ENCODE measurements at places on chromosomes 5 and 9.

DNA sequence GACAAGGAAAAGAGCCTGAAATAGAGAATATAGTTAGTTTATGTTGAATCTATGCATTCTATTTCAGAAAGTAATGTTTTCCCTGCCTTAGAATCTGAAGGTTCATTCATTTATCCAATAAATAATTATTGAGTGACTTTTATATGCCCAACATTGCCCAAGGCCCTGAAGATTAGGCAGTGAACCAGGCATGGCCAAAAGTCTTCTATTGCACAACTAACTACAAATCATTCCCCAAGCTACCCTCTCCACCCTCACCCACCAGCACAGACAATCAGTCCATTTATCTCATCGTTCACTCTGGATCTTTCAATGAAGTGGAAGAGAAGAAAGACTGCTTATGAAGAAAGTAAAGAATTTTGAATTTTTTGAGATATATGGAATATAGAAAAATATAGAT is 268.4 kb downstream of the PLK2 start:
- no peak for DNase-seq

DNA sequence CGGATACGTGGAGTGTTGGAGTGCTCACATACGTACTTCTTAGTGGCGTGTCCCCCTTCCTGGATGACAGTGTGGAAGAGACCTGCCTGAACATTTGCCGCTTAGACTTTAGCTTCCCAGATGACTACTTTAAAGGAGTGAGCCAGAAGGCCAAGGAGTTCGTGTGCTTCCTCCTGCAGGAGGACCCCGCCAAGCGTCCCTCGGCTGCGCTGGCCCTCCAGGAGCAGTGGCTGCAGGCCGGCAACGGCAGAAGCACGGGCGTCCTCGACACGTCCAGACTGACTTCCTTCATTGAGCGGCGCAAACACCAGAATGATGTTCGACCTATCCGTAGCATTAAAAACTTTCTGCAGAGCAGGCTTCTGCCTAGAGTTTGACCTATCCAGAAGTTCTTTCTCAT is 73.5 kb upstream of the OTULINL start:
- no peak for DNase-seq

GRCh38 chr5:177484902-177485549 is 11.6 kb upstream of the DBN1 start:
- no peak for DNase-seq

DNA sequence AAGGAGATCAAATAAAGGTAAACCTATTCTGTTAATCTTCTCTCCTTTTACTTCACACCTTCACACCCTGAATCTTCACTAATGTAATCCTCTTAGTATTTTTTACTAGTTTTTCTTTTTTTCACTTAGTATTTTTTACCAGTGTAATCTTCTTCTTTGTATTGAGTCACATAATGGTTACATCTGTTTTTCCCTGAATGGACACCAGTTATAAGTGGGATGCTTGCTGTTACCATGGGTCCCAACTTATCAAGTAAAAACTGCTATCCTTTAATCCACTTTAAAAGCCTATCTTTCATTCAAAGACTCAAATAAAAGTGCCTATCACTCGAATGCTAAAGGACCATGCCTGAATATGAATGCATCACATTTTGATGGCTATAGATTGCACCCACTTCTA is 15.1 kb downstream of the ZFAND5 start:
- DNase-seq: no peak

DNA sequence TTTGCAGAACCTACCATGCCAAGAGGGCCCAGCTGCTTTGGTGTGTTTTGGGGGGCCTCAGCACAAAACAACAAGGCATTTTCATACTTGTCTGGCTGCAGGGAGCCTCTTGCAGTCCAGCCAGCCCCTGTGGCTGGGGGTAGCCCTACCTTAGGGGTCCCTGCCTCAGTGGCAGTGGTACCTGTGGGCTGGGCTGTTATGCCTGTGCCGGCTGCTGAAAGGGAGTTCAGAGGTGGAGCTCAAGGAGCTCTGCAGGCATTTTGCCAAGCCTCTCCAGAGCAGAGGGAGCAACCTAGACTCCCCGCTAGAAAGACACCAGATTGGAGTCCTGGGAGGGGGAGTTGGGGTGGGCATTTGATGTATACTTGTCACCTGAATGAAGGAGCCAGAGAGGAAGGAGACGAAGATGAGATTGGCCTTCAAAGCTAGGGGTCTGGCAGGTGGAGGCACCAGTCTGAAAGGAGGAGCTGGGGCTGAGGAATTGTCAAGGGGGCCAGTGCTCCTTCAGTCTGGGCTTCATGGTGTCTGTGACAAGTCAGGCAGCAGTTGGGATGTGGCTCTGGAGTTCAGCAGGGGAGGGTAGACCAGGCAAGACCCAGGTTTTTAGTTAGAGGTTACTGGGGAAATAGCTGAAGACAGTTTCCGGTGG is 1.5 kb downstream of the SHROOM1 start:
- DNase-seq: no peak

- DNase-seq: no peak
Measured at GRCh38 chr5:127518319-127518621, 830 bp downstream of the PRRC1 start.

- no peak for DNase-seq
Measured at GRCh38 chr5:71969460-71969859, 137.8 kb upstream of the MAP1B start.

DNA sequence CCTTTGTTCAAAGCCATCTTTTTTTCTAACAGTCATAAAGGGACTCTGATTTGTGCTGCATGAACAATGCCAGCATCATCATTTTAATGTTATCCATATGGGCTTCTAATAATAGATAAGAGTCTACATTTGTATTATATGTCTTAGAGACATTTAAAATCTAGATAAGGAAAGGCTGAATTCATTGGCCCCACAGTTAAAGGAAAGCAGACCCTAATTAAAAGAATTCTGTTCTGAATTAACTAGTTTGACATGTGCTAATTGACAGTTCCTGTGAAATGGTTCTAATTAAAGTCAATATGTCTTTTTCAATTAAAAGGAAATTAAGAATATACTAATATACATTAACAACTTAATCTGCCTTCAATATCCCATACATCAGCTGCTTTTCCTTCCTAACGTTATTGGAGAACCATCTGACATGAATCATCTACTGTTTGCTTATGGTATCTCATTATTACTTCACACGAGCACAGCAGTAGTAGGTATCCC is 104.7 kb downstream of the NR2F1-AS1 start:
- no peak for DNase-seq

- no peak for DNase-seq
Measured at GRCh38 chr9:90909225-90909624, 107.6 kb downstream of the SYK start.
